Ureter (tissue), 1 donor: ENCODE measurements at places on chromosomes 6 and 20. TPM values are rescaled to one million over a fixed set of nuclear protein-coding genes. Genes with fewer than 3 reads are reported as not detected.

Gene RSPH3
- 15.0 TPM for total RNA-seq

Gene BPIFA1
- not detected for total RNA-seq

Gene PAX1
- not detected for total RNA-seq

Gene HINT3
- 20.6 TPM for total RNA-seq

Gene LST1
- 6.7 TPM for total RNA-seq

DNA sequence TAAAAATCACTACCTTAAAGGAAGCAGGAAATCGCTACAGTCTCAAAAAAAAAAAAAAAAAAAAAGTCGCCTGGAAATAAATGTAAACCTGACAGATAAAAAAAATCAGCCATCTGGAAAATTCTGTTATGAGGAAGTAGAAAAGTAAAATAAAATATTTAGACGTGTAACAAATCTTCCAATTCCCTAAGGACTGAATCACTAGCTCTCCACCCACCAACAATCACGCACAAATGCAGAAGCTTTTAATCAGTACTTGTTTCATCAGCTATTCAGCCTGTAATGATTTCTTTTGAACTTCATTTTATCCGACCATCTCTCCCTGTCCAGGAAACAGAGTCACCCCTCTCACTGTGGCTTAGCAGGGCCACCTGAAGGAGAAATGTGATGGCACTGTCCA is 59.0 kb downstream of the SLC23A2 start:
- DNase-seq = no peak

- DNase-seq = no peak
Observed at GRCh38 chr20:37375227-37375626, 29.3 kb downstream of the SRC start.

DNA sequence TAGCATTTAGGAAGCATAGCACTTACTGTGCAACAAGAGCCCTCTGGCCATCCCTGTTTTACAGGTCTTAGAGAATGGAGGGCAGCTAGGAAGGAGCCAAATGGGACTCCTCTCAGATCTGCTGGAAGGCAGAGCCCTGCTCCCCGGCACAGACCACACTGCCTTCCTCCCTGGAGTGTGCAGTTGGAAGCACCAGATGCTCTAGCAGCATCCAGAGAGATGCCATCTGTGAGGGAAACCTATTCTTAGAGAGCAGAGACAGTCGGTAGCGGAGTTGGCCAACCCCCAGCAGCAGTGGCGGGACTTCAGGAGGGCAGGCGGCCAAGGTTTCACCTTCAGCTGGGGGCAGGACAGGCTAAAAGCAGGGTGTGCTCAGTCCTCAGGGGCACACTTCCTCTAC is 16.7 kb upstream of the E2F1 start:
- DNase-seq = no peak

- DNase-seq = no peak
Observed at GRCh38 chr6:5994999-5995657, 11.6 kb downstream of the NRN1 start.

GRCh38 chr6:133201231-133201630 is 39.9 kb upstream of the EYA4 start:
- DNase-seq = no peak
